Left renal cortex interstitium (tissue), 4 donors: ENCODE measurements at places on chromosomes 16 and 17.

GRCh38 chr17:8572764-8573163, 57.8 kb downstream of the MYH10 start:
- no peak for DNase-seq

DNA sequence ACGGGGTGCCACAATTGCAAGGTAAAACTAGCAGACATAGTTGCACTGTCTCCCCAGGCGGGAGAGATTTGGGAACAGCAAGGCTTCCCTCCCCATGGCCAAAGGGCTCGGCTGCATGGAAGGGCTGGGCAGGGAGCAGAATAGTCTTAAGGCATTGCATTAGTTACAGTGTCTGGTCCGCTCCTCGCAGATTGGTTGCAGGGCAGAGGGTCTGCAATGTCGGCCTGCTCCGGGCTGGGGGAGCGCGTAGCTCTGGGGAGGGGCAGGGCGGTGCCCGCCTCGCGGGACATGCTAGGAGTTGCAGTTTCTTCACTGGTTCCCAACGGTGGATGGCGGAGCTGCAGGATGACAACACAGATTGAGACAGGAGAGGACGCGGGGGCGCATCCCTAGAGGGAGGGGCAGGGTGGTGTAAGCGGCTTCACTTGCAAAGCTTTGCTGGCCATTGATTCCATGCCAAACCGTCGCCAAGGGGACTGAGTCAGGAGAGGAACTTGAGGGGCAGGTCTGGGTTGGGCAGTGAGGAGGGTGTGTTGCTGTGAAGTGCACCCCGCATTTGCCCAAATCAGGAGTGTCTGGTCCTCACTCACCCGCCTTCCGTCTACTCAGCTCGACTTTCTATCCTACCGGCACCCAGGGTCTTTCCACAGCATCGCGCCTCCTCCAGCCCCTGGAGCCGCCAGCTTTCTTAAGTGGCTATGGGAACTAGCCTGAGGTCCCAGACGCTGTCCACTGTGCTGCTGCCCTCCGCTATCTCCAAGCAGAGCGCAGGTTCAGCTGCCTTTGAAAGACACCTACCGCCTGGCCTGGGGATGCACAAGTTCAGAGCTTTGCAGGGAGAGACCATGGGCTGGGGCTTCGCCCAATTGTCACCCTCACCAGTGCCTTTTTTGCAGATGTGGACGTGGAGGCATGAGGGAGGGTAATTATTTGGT, 1748.9 kb downstream of the TP53TG3F start:
- DNase-seq: no peak

DNA sequence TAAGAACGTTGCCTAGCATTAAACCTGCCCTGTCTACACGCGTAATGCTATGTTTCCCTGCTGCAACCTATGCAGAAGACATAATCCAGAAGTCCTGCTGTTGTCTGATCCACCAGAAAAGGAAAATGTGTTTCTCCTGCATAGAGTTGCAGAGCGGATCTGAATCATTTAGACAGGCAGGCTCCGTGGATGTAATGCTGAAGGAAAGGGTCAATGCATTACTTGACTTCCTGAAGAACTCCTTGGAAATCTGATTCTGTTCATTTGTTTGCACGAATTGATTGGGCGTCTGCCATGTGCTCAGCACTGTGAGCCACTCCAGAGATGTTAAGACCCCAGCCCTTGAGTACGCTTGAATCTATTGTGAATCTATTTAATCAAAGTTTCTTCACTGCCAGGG, 83.4 kb downstream of the FOXL1 start:
- DNase-seq: no peak

DNA sequence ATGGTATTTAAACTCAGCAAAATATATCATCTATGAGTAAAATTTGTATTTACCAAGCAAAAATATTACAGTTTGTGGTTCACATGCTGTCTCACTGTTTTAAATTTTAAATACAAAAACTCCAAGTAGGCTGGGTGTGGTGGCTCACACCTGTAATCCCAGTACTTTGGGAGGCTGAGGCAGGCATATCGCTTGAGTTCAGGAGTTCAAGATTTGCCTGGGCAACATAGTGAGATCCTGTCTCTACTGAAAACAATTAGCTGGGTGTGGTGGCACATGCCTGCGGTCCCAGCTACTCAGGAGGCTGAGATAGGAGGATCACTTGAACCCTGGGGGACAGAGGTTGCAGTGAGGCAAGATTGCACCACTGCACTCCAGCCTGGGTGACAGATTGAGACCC, 37.3 kb downstream of the MAPT start:
- no peak for DNase-seq

GRCh38 chr16:7017006-7017662, 315.5 kb upstream of the RBFOX1 start:
- DNase-seq: no peak

DNA sequence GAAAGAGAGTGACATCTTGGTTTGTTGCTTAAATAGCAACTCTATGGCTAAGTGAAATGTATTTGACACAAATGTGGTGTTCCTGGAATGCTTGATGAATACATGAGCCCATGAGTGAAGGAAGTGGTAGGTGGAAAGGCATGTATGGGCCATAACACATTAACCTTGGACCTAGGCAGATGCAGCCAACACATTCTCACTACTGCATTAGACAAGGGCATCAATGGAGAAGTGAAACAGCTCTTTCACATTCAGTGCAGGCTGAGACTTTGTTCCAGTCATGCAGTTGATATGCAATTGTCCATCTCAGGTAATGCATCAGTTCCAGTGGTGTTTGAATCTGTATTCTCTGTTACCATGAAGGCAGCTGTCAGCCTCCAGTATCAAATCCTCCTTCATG, 133.6 kb downstream of the HS3ST3B1 start:
- DNase-seq: no peak

DNA sequence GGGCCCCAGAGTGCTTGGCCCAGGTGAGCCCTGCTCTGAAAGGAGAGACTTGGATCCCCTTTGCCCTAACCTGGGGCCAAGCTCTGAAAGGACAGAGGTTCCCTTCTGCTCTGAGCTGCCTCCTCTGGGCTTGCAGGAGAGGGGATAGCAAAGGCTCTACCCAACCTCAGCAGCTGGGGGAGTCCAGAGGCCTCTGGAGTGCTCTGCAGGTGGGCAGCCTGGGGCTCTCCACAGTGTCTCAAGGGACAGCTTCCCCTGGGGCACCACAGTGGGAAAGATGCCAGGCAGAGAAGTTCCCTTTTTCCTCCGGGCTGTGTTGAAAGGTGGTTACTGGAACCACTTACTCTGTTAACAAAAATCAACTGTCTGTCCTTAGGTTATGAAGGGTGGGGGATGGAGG, 48.2 kb upstream of the MGAT5B start:
- DNase-seq: no peak

DNA sequence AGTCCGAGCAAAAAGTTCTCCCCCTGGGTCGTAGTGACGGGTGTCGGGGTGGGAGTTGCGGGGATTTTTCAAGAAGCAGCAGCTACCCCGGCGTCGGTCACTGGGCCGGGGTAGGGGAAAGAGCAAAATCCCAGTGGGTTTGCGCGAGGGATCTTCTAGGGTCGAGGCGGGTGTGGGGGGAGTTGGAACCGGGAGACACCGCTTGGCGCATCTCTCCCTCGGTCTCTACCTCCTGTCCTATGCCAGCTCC, 2.3 kb upstream of the UBTF start:
- no peak for DNase-seq

- DNase-seq: no peak
Measured at GRCh38 chr17:38439436-38439835, 11.2 kb downstream of the ARHGAP23 start.

DNA sequence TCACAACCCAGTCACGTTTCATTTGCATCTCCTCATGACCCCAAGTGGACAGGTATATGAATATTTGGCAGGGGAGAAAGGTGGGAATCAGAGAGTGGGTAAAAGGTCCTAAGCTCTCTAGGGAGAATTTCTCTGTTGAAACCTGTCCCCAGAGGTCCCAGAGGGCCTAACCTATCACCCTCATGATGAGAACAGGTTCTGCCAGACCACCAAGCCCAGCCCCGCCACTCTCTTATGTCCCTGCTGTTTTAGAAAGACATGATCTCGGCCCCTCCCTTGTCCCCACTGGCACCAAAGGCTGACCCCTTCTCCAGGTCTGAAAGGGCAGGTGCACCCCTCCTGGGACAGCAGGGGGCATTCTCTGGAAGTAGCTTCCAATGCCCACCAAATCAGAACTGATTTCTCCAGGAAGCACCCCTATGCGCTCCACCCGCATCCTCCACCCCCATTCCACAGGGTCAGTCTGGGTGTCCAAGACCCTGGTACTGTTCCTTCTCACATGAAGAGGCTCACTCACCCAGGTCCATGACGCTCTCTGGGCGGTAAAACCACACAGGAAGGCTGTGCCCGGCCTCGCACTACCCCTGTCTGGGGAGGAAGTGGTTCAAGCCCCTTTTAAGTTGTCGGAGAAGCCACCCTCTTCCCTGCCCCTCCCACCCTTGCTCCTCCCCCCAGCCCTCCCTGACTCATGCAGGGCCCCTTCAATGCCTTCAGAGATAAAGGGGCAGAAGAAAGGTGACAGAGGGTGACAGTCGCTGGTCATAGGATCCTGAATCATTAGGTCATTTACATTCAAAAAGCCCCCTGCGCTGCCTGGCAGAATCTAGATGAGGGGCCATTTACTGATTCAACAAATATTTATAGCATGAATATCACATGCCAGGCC, at the start of gene CCR7:
Gene CCR7, minus strand, starts transcription at position 590 of the 886 bp plus-strand sequence. Its CDS starts 63 bp downstream, at position 527.
- DNase-seq: no peak

DNA sequence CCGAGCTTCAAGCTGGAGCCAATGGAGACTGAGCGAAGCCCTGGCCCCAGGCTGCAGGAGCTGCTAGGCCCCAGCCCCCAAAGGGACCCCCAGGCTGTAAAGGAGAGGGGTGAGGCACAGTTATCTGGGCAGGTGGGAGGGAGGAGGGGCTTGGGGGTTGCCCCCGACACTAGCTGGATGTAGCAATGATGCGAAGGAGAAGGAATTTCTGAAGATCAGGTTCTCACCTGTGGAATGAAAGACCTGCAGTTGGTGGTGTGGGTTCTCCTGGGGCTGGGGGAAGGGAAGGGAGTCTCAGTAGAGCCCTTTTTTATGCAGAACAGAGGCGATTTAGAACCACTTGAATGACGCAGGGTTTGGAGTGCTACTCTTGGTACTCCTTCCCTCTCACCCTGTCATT, 1.8 kb downstream of the ZNF263 start:
- no peak for DNase-seq
